ENCODE measurements at places on chromosomes 6 and 20. TPM values are rescaled to one million over a fixed set of nuclear protein-coding genes. Genes with fewer than 3 reads are reported as not detected.

Gene FNDC1
- total RNA-seq: 29.2 TPM

Gene GPLD1
- total RNA-seq: 13.1 TPM

Gene ADGRF4
- not detected for total RNA-seq

Gene ANKS1A
- 34.0 TPM for total RNA-seq

Gene COX4I2
- 5.4 TPM for total RNA-seq

DNA sequence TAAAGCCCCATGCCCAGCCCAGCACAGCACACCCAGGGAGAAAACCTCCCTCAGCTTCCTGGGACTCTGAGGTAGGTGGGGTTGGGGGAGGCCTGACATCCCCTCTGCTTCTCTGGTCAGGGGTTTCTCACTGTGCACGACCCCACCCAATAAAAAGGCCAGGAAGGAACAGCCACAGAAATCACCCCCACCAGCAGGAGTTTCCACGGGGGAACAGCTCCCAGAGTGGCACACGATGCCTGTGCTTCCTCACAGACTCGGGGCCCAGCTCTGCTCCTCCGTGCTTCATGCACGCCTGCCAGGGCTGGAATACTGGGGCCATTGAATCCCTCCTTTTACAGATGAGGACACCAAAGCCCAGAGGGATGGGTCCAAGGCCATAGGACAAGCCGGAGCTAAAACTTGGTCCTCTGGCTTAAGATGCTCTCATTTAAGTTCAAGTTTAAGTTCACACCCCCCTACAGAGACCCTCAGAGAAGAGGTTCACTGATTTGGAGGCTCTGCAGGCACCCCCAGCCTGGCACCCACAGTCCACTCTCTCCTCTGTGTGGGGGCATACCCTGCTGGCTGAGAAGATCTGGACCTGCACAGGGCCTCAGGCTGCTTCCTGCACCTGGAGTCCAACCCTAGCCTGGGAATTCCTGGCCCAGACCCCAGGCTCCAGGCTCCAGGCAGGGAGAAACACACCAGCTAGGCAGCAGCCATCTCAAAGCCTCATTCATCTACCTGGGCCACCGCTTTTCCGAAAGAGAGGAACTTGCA, 14.3 kb downstream of the ACSS1 start:
- no peak for DNase-seq

DNA sequence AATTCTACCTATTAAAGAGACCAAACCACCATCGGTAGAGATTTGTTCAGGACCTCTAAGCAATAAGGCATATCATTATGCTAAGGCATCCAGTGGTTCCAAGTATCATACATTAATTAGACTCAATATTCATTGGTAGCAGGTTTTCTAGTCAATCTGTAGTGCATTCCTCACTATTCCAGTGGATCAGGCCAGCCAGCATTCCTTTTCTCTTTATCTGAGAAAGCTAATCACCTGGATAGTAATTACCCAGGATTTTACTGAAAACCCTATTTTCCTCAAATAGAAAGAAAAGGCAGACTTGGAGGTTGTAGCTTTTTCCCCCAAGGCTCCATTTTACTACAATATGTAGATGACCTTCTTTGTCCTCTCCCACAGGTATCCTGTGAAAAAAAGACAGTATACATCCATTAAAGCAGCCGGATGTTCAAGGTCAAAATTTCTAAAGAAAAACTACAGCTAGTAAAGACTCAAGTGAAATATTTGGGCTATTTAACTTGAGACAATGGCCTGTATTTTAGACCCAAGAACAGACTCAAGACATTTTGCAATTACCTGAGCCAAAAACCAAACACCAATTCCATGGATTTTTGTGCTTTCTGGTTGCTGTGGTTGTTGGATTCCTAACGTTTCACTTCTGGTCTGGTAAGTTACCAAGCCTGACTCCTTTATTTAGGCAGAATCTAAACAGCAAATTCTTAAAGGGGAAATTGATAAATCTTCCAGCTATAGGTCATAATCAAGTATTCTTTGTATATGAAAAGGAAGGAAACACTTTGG, 149.1 kb upstream of the MOCS1 start:
- DNase-seq: no peak

GRCh38 chr6:30983439-30983838, at the start of gene MUC21:
MUC21 (plus strand) TSS chr6:30983718; CDS start chr6:30983959, 241 bp downstream.
- no peak for DNase-seq

DNA sequence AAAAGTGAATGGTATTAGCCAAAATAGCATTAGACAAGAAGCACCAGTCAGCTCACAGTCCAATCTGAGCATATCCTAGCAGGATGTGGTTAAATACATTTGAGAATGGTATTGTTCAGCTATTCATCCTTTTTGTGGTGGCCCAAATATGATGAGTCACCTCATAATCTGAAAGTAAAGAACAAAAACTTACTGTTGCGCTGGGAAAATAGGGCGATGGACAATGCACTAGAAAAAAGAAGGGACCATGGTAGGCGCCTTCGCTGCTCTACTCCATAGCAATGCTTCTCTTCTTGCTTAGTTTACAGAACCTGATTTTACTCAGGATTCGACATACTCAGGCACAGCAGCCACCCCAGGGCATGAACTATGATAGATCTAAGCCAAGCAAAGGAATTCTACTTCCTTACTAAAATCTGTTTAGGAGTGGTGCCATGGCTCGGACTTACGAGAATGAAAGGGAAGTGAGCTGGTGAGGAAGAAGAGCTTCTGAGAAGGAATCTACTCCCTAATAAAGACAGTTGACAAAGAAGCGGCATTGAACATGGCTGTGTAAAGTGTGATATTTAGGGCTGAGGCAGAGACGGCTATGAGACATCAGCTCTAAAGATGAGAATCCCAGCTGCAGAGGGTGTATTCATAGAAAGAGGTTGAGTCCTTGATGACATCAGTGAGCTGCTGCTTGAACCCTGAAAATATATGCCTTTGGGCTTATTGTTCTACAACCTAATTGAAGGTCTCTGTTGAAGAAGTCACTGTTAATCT, 16.6 kb upstream of the FBXO9 start:
- DNase-seq: no peak

DNA sequence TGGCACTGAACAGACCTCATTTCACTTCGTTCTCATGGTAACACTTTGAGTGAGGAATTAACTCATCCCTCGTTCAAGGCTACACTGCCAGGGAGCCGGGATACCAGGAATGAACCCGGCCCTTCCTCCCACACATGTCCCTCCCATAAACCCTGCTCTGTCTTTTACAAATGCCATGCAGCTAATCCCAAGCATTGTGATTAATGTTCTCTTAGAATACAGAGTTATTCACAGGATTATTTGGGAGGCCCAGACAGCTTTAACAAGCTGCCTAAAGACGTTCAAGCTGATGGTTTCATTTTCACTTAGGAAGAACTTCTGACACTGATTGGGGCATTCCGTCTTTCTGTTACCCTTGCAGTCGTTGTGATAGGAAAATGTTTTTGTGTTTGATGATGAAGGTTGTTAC, 42.5 kb upstream of the CD83 start:
- DNase-seq: no peak

- no peak for DNase-seq
These were observed 92.4 kb downstream of the PRND start for GRCh38 chr20:4813863-4814695.

GRCh38 chr20:19018881-19019280, 193.6 kb upstream of the SLC24A3 start:
- DNase-seq: no peak

GRCh38 chr6:136347847-136348246, 58.2 kb upstream of the BCLAF1 start:
- no peak for DNase-seq

- DNase-seq: peak; percentile 58
These were observed 1.4 kb downstream of the LRFN2 start for GRCh38 chr6:40585651-40586269.

All from spinal cord (tissue), 10 donors.